ENCODE measurements at places on chromosomes 4 and X.
A peak's percentile ranks its signal among the peaks of the same experiment; 100 is the strongest.

DNA sequence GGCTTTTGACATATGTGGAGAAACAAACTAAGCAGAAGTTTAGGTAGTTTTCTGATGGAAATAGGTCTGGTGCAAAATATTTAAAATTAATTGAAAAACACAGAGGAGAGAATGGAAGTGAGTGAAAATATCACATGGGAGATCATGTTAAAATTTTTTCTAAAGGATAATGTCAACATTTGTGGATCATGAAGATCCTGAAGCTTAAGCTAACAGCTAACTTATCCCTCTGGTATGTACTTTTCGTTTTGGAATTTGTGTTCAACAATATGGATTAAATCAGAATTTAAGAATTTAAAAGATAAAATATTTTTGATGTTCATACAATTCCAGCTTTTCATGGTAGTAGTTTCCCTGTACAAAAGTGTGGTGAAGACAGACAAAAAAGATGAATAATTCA is 572.8 kb upstream of the FAM241A start:
- no peak for DNase-seq

DNA sequence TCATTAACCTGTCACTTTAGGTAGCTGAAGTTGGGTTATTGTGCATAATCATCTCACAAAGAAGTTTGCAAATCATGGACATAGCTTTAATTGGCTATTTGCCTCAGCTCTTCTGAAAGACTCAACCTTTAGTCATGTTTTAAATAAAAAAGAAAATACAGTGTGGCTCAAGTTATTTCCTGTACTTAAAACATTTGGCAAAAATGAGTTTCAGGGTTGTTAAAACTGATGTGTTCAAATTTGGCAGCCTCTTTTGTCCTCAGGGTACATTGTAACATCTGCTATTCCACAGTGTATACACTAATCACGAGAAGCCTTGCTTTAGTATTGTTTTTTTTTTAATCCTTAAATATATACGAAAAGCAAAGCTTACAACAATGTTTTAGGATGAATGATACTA is 31.5 kb upstream of the HPGD start:
- DNase-seq = no peak

- no peak for DNase-seq
Observed at GRCh38 chrX:47706575-47706974, 47.6 kb upstream of the UXT start.

- DNase-seq = no peak
Observed at GRCh38 chr4:184811526-184812198, 14.1 kb downstream of the ACSL1 start.

- no peak for DNase-seq
Observed at GRCh38 chrX:11546917-11547316, 118.8 kb downstream of the ARHGAP6 start.

- no peak for DNase-seq
Observed at GRCh38 chr4:115154826-115155225, 41.4 kb upstream of the NDST4 start.

- no peak for DNase-seq
Observed at GRCh38 chr4:33780952-33781791, 2463.1 kb downstream of the ARAP2 start.

GRCh38 chrX:68693481-68694434 is 46.3 kb downstream of the STARD8 start:
- no peak for DNase-seq

- no peak for DNase-seq
Observed at GRCh38 chrX:68711845-68712244, 64.4 kb downstream of the STARD8 start.

- DNase-seq = no peak
Observed at GRCh38 chr4:108337923-108338322, 169.2 kb upstream of the LEF1 start.

GRCh38 chr4:156362581-156362980 is 408.9 kb upstream of the CTSO start:
- DNase-seq = no peak

- no peak for DNase-seq
Observed at GRCh38 chr4:153349206-153349805, 4.8 kb downstream of the MND1 start.

DNA sequence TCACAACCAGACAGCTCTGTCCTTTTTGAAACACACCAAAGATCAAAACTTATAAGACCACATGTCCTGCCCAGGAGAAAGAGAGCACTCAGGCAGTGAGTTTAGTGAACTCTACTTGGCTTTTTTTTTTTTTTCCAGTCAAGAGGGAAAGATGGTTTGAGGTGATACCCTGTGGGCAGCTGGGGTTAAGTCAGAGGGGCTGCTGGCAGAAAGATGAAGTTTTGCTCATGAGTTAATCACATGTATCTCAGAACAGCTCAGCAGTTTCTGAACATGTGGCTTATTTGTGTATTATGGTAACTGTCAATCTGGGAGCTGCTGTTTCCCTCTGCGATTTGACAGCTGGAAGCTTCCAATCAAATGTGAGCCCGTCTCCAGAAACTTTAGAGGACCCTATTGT is 56.4 kb upstream of the MAP3K15 start:
- no peak for DNase-seq

DNA sequence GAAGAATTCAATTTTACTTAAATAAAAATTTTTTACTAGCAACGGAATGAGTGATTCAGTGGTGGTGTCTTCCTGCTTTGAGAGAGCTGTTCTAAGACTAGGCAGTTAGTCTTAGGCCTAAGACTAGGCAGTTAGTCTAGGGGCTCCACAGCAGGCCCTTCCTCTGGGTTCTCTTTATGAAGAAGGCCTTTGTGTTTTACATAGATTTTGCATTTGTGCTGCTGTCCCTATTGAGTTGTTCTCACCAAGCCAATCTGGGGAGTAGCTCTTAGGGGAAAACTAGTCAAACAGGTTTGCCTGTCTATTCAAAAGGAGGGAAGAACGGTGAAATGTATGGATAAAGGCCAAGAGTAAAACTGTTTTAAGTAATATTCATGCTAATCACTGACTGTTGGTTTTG is 7.6 kb downstream of the UGT8 start:
- no peak for DNase-seq

GRCh38 chr4:143335979-143336780 is 496 bp upstream of the GAB1 start:
- DNase-seq = no peak

DNA sequence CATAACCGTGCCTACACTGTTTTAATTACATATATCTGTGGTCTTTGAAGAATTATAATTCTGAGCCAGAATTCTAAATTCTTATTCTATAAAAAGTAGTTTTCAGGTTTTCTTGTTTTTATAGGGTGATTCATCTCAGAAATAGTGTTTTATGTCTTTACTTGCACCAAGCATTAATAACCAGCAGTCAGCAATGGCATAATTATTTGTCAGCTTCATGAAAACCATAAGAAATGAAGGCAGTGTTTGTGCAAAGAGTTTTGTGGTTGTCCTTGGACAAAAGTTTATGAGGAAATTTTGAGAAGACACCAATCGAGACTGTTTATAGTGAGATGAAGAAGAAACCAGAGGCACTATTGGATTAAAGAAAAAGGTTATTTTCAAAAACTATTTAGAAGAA is 37.2 kb downstream of the EDNRA start:
- DNase-seq = no peak

- no peak for DNase-seq
Observed at GRCh38 chrX:115553171-115553570, 7.8 kb upstream of the PLS3 start.

- DNase-seq = peak; percentile 32
Observed at GRCh38 chr4:74632634-74633033, 161.7 kb downstream of the BTC start.

GRCh38 chrX:1391707-1392375 is at the start of gene SLC25A6:
SLC25A6 (minus strand) TSS chrX:1392113; CDS start chrX:1392009, 104 bp downstream.
- peak; percentile 98 for DNase-seq

GRCh38 chr4:71558248-71558647 is 219.4 kb downstream of the SLC4A4 start:
- no peak for DNase-seq

GRCh38 chr4:85548841-85549240 is 73.9 kb downstream of the ARHGAP24 start:
- DNase-seq = no peak

DNA sequence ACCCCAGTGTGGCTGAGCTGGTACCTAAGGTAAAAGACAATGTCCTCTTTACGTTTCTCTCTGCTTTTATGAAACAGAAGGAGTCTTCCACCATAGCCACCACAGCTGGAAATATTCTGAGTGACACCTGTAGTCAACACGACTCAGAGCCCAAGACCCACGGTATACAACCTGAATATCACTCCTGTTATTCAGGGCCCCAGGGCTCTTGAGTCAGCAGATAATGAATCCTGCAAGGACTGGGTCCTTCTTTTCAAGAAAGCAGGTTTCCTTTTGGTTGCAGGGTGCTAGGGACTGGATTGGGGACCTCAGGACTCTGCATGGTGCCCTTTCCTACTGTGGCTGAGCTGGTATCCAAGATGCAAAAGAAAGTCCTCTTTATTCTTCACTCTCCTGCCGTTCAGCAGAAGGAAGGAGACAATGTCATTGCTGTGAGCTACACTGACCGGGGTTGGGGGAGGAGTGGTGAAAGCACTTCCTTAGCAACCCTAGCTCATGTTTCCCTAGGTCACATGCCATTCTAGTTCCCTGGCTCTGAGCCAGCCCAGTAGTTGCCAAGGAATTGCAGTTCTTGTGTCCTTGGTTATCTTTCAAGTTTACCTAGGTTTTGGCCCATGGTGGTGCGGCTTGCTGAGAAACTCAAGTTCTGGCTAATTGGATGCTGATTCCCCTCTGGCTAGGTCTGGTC is 23.7 kb upstream of the UNC5C start:
- no peak for DNase-seq

GRCh38 chr4:146176891-146177290 is 1.4 kb downstream of the LSM6 start:
- DNase-seq = no peak

- peak; percentile 67 for DNase-seq
Observed at GRCh38 chr4:10115797-10116568, 616 bp downstream of the WDR1 start.

- DNase-seq = no peak
Observed at GRCh38 chr4:6529021-6529420, 46.0 kb upstream of the MAN2B2 start.

- no peak for DNase-seq
Observed at GRCh38 chr4:53962516-53963225, 101.7 kb downstream of the CHIC2 start.

DNA sequence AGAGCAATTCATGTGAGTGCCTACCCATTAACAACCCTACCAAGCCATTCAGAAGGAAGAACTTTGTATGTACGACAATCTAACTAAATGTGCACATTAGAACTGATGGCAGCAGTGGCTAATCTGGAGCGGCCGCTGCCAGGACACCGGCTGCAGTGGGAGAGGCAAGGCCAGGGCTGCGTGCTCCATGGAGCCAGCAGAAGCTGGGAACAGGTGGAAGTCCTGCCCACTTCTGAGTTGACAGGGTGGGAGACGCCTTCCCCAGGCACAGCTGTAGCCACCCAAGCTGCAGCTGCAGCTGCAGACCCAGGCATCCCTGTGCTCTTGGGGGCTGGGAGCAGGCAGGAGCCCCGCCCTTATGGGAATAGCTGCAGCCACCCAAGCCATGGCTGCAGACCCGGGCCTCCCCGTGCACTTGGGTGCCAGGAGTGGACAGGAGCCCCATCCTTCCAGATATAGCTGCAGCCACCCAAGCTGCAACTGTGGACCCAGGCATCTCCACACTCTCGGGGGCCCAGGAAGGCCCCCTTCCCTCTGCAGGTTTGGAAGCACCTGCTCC is 79.1 kb upstream of the DDX60 start:
- no peak for DNase-seq

DNA sequence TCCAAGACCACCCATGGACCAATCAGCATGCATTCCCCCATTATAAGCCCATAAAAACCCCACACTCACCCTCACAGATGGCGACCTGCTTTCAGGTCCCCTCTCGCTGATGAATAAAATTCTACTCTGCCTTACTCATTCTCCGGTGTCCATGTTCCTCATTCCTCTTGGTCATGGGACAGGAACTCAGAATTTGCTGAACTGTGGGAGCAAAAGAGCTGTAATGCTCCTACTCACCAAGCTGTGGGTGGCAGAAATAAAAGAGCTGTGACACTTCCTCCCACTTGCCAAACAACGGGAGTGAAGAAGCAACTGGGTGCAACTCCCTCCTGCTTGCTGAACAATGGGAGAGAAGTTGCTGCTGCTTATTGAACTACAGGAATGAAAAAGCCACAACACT is 168.5 kb upstream of the PCDH18 start:
- no peak for DNase-seq

GRCh38 chr4:78496021-78496643 is 55.4 kb upstream of the ANXA3 start:
- no peak for DNase-seq

DNA sequence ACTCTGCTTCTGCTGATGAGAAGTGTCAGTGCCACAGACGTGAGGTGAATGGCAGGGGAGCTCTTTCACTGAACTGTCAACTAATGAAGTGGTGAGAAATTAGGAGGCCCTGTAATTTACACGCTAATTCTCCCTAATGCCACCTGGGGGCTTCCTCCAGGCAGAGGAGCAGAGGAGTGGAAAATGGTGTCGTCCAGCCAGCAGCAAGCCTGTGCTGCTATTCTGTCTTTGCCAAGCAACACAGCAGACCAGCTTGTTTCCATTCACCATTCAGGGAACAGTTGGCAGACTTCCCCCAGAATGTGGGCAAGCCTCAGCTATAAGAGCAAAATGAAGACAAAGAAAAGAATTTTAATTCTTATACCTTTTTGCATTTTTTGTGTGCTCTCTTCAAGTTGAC is 245.2 kb upstream of the TET2 start:
- no peak for DNase-seq

DNA sequence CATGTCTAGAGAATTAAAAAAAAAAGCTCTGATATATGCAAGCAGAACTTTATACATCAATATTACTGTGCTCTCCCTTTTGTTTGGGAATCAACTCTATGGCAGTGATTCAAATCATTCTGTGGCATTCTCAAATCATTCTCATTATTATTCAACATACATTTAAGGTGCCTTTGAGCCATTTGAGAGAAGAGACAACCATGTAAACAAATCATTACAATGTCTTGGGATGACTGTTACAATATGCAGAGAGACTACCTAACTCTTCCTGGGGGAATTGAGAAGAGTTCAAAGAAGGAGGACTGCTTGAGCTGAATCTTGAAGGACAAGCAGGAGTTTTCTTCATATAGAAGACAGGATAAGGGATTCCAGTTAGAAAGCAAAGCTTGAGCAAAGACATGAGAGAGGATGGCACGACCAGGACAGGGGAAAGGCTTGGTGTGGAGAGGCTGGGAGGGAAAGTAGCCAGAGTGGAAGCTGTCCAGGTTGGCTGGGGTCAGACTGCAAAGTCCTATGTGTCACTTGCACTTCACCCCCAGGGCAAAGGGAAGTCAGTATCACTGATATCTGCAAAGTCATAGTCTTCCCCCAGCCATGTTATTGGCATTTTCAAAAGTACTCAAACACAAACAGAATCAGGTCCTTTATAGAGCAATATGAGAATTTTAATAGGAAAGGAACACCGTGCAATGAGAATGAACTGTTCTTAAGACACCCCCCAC is 9.0 kb downstream of the SEC24D start:
- DNase-seq = no peak

GRCh38 chr4:16006771-16007446 is 43.9 kb upstream of the FGFBP2 start:
- DNase-seq = no peak

- DNase-seq = no peak
Observed at GRCh38 chrX:9730752-9731151, 34.9 kb downstream of the GPR143 start.

Data from activated CD4-positive, alpha-beta T cell treated with anti-CD3 and anti-CD28 coated beads, Interleukin-2, amount 50 U/mL, for 24 hours (primary cell).